ENCODE measurements at places on chromosomes 5 and 9.

GRCh38 chr9:109254317-109254716 is 66.5 kb downstream of the EPB41L4B start:
- DNase-seq, result no peak

GRCh38 chr5:157265714-157266285 is at the start of gene CYFIP2:
Gene CYFIP2, plus strand, starts transcription at chr5:157266123. Its CDS starts 19,239 bp downstream, at chr5:157285362.
- DNase-seq, result peak; percentile 49

DNA sequence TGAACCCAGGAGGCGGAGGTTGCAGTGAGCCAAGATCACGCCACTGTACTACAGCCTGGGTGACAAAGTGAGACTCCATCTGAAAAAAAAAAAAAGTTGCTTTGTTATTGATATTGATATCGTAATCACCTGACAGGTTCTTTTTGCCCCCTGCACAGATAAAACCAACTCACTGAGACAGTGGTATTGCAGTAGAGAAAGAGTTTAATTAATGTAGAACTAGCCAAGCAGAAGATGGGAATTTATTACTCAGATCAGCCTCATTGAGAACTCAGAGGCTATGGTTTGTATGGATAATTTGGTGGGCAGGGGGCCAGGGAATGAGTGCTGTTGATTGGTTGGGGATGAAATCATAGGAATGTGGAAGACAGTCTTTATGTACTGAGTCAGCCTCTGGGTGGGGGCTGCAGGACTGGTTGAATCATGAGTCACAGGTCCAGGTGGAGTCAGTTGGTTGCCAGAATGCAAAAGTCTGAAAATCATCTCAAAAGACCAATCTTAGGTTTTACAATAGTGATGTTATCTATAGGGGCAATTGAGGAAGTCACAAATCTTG is 35.8 kb upstream of the MEGF10 start:
- DNase-seq, result no peak

DNA sequence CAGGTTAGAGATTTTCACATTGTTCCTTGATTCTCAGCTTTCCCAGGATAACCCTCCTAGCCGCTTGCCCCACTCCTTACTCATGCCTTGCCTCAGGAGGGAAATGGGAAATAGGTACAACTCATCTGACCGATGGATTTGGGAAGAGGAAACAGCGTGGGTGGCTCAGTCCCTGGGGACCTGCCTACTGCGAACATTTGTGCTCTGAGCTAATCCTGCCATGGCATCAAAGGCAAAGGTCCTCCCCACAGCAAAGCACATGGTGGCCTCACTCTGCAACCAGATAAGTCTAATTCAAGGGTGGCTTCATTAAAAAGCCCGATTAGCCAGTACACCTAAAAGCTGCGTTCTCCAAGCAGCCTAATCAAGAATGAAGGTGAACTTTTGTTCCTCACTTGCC is 82.4 kb upstream of the ADRA1B start:
- DNase-seq, result no peak

- DNase-seq, result no peak
Observed at GRCh38 chr9:126373241-126373640, 46.6 kb downstream of the MVB12B start.

- DNase-seq, result no peak
Observed at GRCh38 chr9:87276327-87276841, 221.3 kb upstream of the DAPK1 start.

DNA sequence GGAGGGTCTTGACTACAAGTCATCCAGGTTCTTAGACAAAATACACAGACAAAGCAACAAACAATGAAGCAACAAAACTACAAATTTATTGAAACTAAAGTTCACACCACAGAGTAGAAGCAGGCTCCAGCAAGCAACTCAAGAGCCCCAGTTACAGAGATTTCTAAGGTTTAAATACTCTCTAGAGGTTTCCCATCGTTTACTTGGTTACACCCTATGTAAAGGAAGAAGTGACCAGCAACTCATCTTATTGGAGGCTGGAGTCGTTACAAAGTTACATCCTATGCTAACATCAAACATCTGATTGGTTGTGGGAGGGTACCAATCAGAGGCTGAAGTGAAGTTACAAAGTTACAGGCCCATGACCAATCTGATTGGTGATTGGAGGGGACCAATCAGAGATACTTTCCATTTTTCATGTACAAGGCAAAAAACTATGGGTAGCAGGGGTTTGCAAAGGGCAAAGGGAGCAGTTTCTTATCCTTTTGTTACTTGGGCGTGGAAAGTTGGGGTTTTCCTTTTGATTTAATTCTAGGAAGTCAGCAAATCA is 2292.6 kb upstream of the C9orf72 start:
- DNase-seq, result no peak

- no peak for DNase-seq
Observed at GRCh38 chr5:133756756-133757155, 144.4 kb upstream of the FSTL4 start.

DNA sequence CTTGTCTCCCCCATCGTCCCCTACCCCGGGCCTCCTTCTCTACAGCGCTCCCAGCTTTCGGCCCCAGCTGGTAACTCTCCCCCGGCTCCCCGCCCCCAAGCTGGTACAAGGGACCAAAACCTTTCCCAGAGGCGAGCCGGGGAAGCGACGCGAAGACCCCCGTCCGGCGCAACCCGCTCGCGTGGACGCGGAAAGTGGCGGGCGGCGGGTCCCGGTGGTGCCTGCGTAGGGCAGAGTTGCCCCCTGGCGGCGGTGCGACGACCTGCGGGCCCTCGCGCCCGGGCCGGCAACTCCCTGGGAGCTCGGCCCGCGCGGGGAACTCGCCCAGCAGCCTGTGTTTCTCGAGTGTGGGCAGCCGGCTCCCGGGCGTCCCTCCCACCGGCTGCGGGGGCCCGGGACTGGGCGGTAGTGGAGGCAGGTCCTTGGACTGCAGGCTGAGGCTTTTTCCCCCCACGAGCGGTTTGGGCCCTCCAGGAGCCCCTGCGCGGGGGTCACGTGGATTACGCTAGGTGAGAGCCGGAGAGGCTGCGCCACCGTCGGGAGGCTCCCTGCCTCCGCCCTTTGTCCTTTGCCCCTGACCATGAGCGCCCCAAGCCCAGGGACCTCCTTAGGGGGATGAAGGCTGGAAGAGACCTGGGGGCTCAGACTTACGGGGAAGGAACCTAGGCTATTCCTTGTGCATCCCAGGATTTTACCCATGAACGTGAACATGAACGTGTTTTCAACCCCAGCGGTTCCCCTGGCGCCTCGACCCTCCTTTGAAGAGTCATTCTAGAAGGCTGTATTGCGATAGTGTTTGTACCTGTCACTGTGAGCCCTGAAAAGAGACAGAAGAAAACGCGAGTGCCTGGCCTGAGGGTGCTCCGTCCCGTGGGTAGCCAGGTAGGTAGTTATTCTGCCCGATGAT is 2.9 kb upstream of the FOXD1 start:
- peak; percentile 12 for DNase-seq

GRCh38 chr5:35094948-35095347 is 47.2 kb upstream of the AGXT2 start:
- DNase-seq, result no peak

DNA sequence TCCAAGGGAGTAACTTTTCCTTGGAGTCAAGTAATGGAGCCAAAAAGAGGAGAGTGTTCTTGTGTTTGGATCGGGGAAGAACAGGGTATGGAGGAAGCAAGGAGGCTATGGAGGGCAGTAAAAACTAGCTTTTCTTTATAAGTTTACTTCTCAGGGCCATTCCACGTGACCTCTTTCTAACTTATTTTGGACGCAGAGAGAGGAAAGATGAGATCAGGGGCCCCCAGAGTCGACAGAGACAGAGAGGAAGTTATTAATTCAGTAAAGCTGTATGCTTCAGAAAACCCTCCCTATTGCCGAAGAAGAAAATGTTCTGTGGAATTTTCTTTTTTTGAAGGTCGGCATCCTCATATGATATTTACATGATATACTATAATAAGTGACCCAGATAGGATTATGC is 233.8 kb upstream of the MPDZ start:
- no peak for DNase-seq

GRCh38 chr9:123871781-123872180 is 58.1 kb downstream of the DENND1A start:
- peak; percentile 51 for DNase-seq

DNA sequence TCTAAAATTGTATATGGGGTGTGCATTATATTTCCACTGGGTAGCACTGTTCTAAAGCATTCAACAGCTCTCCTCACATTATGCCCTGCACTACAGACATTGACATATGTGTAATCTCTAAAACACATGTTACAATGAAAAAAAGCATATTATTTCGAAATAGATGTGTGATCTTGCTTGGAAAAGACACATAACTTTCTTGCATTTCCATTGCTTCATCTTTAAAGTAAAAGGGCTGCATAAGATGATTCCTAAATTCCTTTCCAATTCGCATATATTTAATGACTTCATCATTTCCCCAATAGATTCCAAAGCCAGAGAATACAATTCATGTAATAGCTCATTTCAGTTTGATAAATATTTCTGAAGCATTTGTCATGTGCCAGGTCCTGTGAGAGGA is 566.9 kb downstream of the PDE4D start:
- no peak for DNase-seq

DNA sequence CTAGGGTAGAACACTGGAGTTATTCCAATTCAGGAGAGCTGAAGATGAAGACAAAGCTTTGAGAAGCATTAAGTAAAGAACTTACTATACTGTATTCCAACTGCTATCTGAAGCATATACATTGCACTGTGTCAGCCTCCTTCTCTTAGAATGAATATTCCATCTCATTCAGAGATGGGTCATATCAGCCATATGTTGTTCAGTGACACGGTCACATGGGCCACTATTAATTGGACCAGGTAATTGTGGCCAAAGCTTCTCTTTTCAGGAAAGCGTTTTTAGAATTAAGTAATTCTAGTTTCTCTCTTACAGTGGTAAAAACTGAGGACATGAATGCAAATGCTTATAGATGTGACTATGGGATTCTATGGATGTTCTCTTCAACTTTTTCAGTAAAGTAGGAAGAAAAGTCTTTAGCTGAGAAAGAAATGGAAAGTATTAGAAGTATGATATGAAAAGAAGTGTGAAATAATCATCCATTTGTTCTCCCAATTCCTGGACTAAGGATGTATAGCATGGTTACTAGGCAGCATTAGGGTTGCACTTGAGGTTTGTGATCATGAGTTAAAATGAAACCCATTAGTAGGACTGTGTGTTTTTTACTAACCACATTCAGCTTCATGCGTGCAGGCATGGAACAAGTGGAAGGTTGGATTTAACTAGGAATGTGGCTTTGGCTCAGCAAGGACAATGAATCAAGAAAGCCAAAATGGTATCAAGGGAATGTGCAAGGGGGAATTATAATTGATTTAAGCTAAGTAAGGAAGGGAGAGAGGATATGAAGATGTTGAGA is 40.9 kb downstream of the CETN3 start:
- DNase-seq, result no peak

DNA sequence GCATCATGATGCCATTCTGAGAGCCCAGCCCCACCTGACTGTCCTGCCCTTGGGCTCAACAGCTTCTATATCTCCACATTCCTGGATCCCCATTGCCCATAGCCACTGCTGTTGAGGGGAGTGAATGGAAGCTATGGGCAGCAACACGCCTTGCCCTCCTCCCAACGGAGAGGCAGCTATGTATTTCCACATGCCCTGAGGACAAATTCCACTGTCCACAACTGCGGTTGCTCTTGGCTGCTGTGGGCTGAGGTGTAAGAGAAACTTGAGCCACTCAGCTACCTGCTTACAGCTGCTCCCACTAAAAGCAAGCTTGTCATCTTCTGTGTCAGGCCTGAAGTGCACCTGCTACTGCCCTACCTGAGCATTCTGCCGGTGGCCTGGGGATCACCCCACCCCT is 222.9 kb downstream of the PSAT1 start:
- DNase-seq, result no peak

GRCh38 chr9:22119522-22120158 is 110.5 kb upstream of the CDKN2B start:
- DNase-seq, result no peak

- no peak for DNase-seq
Observed at GRCh38 chr5:50846261-50846660, 179.8 kb downstream of the PARP8 start.

GRCh38 chr5:83277953-83278352 is 193.6 kb upstream of the VCAN start:
- no peak for DNase-seq

- DNase-seq, result no peak
Observed at GRCh38 chr5:139642891-139643871, 5.0 kb upstream of the CXXC5 start.

- DNase-seq, result no peak
Observed at GRCh38 chr9:389159-389558, 174.5 kb downstream of the DOCK8 start.

DNA sequence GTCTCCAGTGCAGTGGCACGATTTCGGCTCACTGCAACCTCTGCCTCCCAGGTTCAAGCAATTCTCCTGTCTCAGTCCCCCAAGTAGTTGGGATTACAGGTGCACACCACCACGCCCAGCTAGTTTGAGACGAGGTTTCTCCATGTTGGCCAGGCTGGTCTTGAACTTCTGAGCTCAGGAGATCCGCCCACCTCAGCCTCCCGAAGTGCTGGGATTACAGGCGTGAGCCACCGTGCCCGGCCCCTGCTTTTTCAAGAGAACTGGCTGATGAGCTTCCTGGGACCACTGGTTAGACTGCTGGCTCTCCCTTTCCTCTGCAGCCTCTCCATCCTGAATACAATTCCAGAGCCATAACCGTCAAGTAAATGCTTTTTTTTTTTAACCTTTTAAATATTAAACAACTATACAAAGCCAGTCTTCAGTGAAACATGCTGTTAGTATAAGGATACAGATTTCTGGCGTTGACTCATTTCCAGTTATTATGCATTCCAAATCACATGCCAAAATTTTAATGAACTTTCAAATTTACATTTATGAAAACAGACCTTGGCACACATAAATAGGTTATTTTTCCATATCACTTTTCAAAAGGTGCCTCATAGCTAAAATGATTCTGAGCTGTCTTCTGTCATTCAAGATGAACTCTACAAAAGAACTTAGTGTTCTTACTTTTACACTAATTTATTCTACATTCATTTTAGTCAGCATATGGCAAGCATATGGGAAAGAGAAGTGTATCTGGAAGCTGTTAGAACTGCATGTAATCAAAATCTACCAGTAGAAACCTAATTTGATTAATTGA is 116.0 kb downstream of the MLLT3 start:
- DNase-seq, result no peak

DNA sequence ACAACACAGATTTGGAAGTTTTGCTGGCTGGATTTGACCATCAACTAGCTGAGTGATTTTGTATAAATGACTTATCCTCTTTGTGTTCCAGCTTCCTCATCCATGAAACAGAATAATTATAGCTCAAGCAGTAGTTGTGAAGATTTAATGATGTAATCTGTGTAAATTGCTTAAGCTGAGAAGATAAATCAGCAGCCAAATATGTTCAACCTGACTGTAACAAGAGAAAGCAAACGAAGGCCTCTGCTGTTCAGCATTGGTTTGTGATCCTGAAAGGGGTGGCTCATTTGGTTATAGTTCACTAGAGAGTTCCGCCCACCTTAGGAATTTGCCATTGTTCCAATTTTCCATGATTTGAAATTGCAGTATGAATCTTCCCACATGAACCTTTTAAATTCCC is 75.7 kb upstream of the CCDC112 start:
- no peak for DNase-seq

DNA sequence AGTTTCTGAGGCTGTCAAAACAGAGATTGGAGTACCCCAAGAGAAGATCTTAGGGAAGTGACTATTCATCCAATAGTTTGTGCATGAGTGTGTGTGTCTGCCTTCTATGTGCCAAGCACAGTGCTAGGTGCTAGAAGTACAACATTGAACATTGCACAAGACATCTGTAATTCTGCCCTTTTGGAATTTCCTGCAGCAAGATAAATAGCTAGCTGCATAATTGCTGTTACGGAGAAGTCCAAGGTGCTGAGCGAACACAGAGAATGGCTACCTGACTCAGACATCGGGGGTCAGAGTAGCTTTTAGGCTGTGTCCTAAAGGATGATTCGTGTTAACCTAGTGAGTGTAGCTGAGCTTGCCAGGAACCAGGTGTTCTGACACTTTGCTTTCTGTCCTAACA is 44.8 kb downstream of the PAPPA start:
- DNase-seq, result no peak
